ENCODE measurements at places on chromosomes 1 and 21.

DNA sequence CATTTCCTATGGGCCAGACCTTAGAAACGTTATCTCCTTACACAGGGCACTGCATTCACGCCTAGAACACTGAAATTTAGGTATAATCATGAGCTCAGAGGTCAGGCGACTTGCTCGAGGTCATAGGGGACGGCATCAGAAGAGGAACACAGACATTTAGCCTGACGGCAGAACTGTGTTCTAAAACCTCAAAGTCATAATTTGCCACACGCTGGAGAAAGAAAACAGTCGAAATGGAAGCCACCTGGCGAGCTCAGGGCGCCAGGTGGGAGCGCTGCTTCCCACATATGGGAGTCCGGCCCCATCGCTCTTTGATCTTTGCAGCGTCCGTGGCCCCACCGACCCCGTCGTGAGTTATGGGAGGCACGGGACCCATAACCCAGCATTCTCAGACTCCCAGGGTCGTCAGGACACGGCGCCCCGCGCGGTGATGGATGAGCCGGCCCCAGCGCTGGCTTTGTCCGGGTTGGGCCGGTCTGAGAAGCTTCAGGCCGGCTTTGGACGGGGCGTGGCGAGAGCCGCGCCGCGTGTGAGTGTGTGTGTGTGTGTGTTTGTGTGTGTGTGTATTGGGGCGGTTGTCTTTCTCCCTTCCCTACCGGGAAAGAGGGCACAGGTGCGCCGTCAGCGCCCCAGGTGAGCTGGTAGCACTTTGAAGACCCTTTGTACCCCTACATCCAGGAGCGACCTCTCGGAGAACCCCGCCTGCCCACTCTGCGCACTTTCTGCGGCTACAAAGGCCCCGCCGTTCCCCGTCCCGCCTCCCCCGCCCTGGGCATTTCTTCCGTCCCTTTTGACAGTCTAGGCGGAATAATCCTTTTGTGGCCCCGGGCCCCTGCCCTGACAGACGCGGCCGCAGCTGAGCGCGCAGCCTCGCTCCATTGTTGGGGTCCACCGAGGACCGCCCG, 861 bp upstream of the DRAXIN start:
- DNase-seq = no peak

GRCh38 chr1:65388908-65389695, 31.4 kb upstream of the LEPR start:
- DNase-seq = no peak

DNA sequence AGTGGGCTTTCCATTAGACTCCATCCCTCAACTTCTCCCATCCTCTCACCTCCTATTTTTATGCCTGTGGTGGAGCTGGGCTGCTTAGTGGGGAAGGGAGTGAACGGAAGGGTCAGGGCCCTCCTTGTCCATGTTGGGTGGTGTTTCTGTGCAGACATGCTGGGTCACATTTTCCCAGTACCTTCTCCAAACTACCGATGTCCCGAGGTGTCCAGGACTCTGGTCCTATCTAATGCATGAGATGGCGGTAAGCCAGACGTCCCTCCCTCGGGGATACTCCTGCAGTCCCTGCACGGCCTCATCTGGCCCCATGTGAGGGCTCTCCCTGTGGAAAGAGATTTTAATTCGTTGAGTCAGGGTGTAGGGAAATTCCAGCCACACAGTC, 61.0 kb downstream of the OBSCN start:
- no peak for DNase-seq

- no peak for DNase-seq
Measured at GRCh38 chr1:170518965-170519364, 13.0 kb upstream of the GORAB start.

GRCh38 chr1:96792220-96792619, 70.6 kb downstream of the PTBP2 start:
- DNase-seq = no peak

DNA sequence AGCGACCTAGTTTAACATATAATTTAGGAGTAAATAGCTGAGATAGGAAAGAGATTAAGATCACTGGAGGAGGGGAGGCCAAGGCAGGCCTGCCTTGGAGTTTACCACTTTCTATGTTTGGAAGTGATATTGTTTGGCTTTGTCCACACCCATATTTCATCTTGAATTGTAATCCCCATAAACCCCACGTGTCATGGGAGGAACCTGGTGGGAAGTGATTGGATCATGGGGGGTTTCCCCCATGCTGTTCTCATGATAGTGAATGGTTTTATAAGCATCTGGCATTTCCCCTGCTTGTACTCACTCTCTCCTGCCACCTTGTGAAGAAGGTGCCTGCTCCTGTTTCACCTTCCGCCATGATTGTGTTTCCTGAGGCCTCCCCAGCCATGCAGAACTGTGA, 58.3 kb upstream of the ARTN start:
- no peak for DNase-seq

GRCh38 chr1:175376194-175376593, 183.6 kb upstream of the KIAA0040 start:
- DNase-seq = no peak

Measured in stimulated activated CD4-positive, alpha-beta T cell treated with anti-CD3 and anti-CD28 coated beads, Interleukin-4, amount 100 ng/mL, for 4 hours (primary cell).